ENCODE measurements at places on chromosomes 2 and 18. TPM values are rescaled to one million over a fixed set of nuclear protein-coding genes. Genes with fewer than 3 reads are reported as not detected.

GRCh38 chr2:99403084-99403483 lies 65.9 kb downstream of the EIF5B start:
- H3K36me3 ChIP-seq: peaks cover 70% of the 10 kb centered on the region
- DNase-seq: no peak
- peak overlapping the region; percentile 21 for H3K27ac ChIP-seq
- H3K27me3 ChIP-seq: no peaks in the 10 kb centered on the region

GRCh38 chr18:686339-687111 lies 25.9 kb downstream of the ENOSF1 start:
- H3K27me3 ChIP-seq: no peaks in the 10 kb centered on the region
- DNase-seq: no peak
- H3K36me3 ChIP-seq: peaks cover 58% of the 10 kb centered on the region
- H3K27ac ChIP-seq: no peak overlapping the region
- no peak overlapping the region for H3K4me3 ChIP-seq

DNA sequence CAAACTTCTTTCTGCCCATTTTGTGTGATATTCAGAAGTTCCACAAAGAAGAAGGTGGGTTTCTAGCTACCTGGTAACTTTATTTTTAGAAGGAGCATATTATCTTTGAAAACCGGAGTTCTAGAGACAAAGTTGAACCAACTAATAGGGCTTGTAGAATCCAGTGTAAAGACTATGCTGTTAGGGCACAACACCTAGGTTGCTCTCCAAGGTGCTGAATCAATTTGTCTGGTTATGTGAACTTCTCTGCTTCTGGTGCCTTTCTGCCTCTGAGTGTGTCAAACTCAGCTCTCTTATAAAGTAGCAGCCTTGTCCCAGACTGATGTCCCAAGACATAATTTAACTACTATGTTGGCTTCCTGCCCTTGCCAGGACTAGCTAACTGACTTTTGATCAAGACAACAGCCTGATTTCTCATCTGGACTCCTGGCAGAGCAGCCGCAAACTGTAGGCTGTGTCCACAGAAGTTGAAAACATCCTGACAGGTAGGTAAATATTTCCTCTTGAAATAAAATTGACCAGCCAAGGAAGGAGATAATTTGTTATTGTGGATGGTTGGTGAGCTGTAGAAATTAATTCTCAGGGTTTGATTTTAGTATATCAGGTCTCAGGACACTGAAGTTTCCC lies 119.4 kb downstream of the CYRIA start:
- H3K36me3 ChIP-seq: no peaks in the 10 kb centered on the region
- peak; percentile 39 for DNase-seq
- H3K4me1 ChIP-seq: no peaks in the 10 kb centered on the region
- H3K4me3 ChIP-seq: no peak overlapping the region
- no peaks in the 10 kb centered on the region for H3K27me3 ChIP-seq
- H3K27ac ChIP-seq: no peak overlapping the region

GRCh38 chr2:127864877-127865276 lies 6.9 kb upstream of the POLR2D start:
- H3K4me1 ChIP-seq: peaks cover 2% of the 10 kb centered on the region
- no peak overlapping the region for H3K4me3 ChIP-seq
- H3K36me3 ChIP-seq: peaks cover 43% of the 10 kb centered on the region
- no peak for DNase-seq
- H3K27ac ChIP-seq: no peak overlapping the region

- H3K36me3 ChIP-seq: no peaks in the 10 kb centered on the region
- DNase-seq: no peak
- H3K4me3 ChIP-seq: no peak overlapping the region
- no peaks in the 10 kb centered on the region for H3K4me1 ChIP-seq
Measured at GRCh38 chr2:15802657-15803542, 137.4 kb upstream of the MYCN start.

DNA sequence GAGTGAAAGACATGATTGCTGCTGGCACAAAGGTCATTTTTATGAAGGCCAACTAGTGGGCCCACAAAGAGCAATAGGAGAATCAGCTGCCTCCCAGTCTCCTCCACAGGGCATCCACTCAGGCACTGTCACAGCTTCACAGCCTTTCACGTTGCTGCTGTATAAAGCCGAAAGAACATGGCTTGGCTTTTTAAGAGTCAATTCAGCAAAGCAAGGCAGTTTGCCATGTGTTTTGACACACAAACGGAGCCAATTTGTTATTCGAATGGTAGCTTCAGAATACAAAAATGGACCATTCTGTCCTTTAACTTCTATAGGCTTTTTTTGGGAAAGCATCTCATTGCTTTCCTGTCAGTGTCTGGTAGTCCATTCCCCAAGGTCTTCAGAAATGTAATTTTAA lies 283.4 kb upstream of the PARD3B start:
- no peak for DNase-seq
- H3K27me3 ChIP-seq: peaks cover 52% of the 10 kb centered on the region
- H3K36me3 ChIP-seq: no peaks in the 10 kb centered on the region
- no peak overlapping the region for H3K4me3 ChIP-seq
- H3K27ac ChIP-seq: no peak overlapping the region
- no peaks in the 10 kb centered on the region for H3K4me1 ChIP-seq

GRCh38 chr18:28175930-28176697 lies 816 bp downstream of the CDH2 start:
- H3K27ac ChIP-seq: peak overlapping the region; percentile 70
- DNase-seq: no peak
- peaks cover 39% of the 10 kb centered on the region for H3K27me3 ChIP-seq
- H3K36me3 ChIP-seq: peaks cover 7% of the 10 kb centered on the region
- H3K4me1 ChIP-seq: peaks cover 15% of the 10 kb centered on the region
- H3K4me3 ChIP-seq: peak overlapping the region; percentile 35

- H3K4me3 ChIP-seq: no peak overlapping the region
- no peaks in the 10 kb centered on the region for H3K4me1 ChIP-seq
- H3K27ac ChIP-seq: no peak overlapping the region
- no peaks in the 10 kb centered on the region for H3K27me3 ChIP-seq
- peaks cover 10% of the 10 kb centered on the region for H3K36me3 ChIP-seq
Measured at GRCh38 chr2:128270672-128271596, 47.7 kb downstream of the HS6ST1 start.

DNA sequence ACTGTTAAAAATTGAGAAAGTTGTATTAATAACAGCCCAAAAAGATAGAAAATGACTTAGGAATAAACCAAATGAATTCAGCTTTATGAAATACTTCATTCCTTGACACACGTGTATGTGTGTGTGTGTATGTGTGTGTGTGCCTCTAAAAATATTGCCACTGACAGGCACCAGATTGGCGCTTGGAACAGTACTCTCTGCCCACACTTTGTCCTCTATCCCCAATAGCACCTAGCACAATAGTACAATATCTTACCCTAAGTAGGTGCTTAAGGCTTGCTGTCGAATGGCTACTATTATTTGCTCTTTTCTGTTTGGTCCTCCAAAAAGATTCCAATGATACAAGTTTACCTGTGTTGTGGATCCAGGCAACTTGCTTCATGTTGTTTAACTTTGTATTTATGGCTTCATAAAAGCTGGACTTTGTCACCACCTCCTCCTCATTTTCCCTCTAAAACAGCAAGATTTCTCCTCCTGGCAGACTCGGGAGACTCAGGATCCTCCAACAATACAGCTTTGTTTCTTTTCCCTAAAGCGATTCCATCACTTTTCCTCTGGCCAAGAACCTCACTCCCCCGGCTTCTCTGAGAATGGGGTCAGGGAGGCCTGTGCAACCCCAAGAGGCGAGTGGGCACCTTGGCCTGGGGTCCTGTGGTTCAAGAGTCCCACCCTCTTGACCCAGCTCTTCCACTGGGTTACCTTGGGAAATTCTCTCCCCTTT lies 43.3 kb upstream of the LCLAT1 start:
- peaks cover 12% of the 10 kb centered on the region for H3K4me1 ChIP-seq
- no peaks in the 10 kb centered on the region for H3K27me3 ChIP-seq
- H3K4me3 ChIP-seq: no peak overlapping the region
- H3K27ac ChIP-seq: no peak overlapping the region

DNA sequence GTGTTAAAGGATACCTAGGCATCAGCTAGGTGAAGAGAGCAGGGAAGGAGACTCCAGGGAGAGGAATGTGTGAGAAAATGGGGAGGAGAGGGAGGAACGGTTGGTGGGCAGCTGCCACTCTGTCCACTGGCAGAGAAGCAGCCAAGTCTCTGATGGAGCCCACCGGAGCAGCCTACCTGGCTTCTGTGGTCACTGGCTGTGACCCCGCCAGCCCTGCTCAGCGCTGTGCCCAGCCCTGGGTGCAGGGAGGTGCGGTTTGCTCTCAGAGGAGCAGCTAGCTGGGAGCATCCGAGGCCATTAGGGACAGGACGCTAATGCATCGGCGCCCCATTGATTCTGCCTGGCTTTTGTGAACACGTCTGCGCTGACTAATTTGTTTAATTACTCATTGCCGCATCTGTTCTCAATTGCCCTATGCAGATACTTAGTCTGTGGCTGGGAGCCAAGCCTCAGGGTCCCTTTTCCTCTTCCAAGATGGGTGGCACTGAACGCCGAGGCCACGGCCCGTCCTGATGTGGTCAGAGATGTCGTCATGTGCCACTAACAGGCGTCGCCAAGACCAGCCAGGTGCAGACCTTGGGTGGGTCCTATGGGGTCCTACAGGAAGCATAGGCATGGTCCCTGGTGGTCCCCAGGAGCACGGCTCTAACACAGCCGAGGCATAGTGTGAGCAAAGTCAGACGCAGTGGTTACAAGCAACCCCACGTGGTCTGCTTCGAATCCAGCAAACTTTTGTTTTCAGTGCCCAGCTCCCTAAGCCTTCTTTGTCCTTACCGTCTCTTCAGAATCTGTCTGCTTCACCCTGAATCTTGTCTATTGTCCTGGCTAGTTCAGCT lies 82.0 kb downstream of the RRM2 start:
- H3K27me3 ChIP-seq: no peaks in the 10 kb centered on the region
- no peak for DNase-seq
- no peak overlapping the region for H3K4me3 ChIP-seq
- H3K4me1 ChIP-seq: no peaks in the 10 kb centered on the region

DNA sequence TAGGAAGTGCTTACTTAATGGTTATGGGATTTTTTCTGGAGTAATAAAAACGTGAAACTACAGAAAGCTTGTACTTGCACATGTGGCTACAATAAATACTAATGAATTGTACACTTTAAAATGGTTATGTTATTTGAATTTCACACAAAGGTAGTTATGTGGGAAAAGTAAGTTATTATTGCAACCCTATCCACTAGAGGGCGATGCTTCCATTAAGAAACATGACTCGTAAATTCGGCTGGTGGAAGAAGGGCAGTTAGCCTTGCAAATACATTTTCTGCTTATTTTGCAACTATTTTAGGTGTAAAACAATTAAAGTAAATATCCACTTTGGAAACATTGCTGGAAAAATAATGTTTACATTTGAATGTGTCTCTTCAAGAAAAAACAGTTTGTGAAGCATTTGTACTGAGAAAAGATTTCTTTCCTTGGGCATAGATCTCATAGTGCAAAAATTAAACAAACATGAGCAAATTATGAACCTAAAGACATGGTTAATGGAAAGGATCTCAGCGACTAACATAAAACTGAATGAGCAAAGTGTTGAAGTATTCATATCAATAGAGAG lies 68.1 kb upstream of the CSRNP3 start:
- H3K4me3 ChIP-seq: no peak overlapping the region
- peaks cover 26% of the 10 kb centered on the region for H3K27me3 ChIP-seq
- H3K4me1 ChIP-seq: no peaks in the 10 kb centered on the region
- H3K27ac ChIP-seq: no peak overlapping the region
- DNase-seq: peak; percentile 40

- no peak overlapping the region for H3K27ac ChIP-seq
- DNase-seq: no peak
- no peak overlapping the region for H3K4me3 ChIP-seq
- H3K4me1 ChIP-seq: peaks cover 5% of the 10 kb centered on the region
- peaks cover 20% of the 10 kb centered on the region for H3K27me3 ChIP-seq
Measured at GRCh38 chr2:31413025-31413424, 1.5 kb downstream of the XDH start.

DNA sequence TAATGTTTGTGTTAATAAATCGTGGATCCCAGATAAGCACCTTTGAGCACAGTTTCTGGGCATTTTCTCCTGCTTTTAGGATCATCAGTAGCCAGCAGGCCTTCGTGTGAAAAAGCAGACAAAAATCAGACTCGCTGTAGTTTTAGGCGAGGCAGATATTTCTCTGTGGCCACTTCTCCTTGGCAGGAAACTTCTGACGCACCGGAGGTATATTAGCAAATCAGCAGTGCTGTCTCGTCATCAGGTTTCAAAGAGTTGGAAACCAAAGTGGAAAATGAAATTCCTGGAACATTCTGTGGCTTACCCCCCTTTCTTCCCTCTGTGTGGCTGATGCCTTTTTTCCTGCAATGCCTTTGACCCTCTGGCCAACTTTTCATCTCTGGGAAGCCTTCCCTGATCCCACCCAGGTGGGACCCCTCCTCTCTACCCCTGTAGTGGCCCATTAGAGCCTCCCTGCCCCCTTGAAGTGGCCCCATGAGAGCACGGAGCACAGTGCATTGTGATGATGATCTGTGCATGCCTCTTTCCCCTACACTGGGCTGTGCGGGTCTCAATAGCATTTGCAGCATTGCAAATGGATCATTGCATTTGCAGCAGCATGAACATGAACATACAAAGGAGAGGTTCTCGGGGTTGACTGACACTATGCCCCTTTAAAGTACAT lies 93.3 kb downstream of the RNF144A start:
- peak overlapping the region; percentile 14 for H3K27ac ChIP-seq
- H3K36me3 ChIP-seq: peaks cover 28% of the 10 kb centered on the region
- peaks cover 12% of the 10 kb centered on the region for H3K4me1 ChIP-seq
- no peak for DNase-seq
- no peak overlapping the region for H3K4me3 ChIP-seq

DNA sequence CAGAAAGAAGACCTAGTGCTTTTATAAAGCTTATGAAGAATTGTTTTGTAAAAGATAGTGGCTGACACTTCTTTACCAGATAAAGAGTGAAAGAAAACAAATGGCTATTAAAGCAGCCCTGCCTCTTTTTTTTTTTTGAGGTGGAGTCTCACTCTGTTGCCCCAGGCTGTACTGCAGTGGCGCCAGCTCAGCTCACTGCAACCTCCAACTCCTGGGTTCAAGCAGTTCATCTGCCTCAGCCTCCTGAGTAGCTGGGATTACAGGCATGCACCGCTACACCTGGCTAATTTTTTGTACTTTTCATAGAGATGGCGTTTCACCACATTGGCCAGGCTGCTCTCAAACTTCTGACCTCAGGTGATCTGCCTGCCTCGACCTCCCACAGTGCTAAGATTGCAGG lies 12.9 kb downstream of the ARPC2 start:
- peaks cover 77% of the 10 kb centered on the region for H3K4me1 ChIP-seq
- peak overlapping the region; percentile 83 for H3K27ac ChIP-seq
- DNase-seq: peak; percentile 46
- H3K4me3 ChIP-seq: peak overlapping the region; percentile 38
- H3K36me3 ChIP-seq: peaks cover 89% of the 10 kb centered on the region

DNA sequence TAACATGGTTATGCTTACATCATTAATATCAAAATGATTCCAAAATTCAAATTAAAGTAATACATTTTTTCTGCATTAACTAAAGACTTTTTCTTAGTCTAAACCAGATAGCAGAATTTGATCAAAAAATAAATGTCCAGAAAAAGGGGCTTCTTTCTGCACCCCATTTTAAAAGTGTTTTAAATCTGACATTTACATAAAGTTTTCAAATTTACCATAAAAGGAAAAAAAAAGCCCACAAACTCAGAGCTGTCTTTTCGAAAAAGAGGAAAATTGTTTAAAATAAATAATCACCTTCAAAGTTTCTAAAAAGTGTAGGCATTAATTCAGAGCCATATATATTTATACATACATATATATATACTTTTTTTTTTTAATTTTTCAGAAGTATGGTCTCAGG lies 1.5 kb downstream of the FASTKD1 start:
- peaks cover 18% of the 10 kb centered on the region for H3K36me3 ChIP-seq
- peaks cover 24% of the 10 kb centered on the region for H3K4me1 ChIP-seq
- DNase-seq: no peak
- no peaks in the 10 kb centered on the region for H3K27me3 ChIP-seq
- no peak overlapping the region for H3K4me3 ChIP-seq

The RAD51AP2 gene
- total RNA-seq: not detected

The UGT1A1 gene
- total RNA-seq: not detected

The LIMS4 gene
- total RNA-seq: 0.78 TPM

The CCDC121 gene
- total RNA-seq: 1.5 TPM

The CDCA7 gene
- total RNA-seq: 119 TPM

Data from activated CD8-positive, alpha-beta T cell treated with anti-CD3 and anti-CD28 coated beads, Interleukin-2, amount 10 ng/mL, durations not matched to agents 7 days and 5 days (primary cell).